Activated CD8-positive, alpha-beta memory T cell treated with anti-CD3 and anti-CD28 coated beads for 1 hour (primary cell): ENCODE measurements at places on chromosomes 12 and 14.

- DNase-seq = no peak
Observed at GRCh38 chr12:116619246-116619645, 60.1 kb downstream of the MAP1LC3B2 start.

DNA sequence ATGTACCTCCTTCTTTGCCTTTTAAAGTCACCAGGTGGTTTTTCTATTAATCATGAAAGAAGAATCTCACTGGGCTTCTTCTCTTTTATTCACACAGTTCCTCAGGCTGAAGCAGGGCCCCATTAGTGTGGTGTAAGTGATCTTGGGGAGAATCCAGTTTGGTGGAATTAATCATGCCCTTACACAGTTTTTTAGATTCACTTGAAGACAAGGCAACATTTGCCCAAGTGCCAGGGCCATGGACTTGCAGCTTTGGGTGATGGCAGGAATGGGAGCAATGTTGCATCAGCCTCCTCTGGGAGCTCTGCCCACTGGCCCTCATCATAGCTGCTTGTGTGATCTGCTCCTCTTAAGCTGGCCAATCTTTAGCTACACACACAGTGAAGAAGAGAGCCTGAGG is 33.8 kb downstream of the KCNK10 start:
- no peak for DNase-seq

DNA sequence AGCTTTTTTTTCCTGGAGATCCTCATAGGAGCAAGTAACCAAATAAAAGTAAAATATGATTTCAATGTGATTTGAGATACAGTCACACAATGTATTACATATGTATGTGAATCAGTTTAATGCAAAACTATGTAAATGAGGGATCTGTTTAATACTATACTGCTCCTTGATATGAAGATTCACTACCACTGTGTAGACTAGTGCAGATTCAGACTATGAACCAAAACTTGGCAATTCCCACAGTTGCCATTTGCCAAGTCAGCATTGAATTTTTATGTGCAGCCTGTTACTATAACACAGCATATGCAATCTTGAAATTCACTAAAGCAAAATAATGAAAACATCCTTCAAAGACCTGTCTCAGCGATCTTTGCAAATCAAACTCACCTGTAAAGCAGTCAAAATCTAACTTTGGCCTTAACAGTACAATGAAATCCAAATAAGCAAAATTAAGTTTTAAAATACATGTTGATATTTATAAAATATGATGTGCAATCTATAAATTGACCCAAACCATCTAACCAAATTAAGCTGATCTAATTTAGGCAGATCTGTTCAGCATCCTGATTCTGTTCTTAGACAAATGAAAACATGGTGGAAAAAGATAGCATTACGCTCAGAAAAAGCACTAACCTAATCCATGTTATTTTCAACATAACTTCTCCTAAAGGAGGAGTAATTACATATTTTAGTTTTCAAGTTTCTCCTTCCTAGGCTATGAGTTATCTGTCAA is 25.5 kb upstream of the LMNTD1 start:
- DNase-seq = no peak

- DNase-seq = no peak
Observed at GRCh38 chr12:27743601-27744000, 33.0 kb downstream of the MRPS35 start.

GRCh38 chr12:63045020-63045860 is 105.8 kb downstream of the AVPR1A start:
- no peak for DNase-seq

- no peak for DNase-seq
Observed at GRCh38 chr12:108821407-108822397, 35.7 kb downstream of the SSH1 start.
